Stimulated activated CD8-positive, alpha-beta memory T cell treated with anti-CD3 and anti-CD28 coated beads, Interleukin-4, amount 100 ng/mL, for 1 hour (primary cell): ENCODE measurements at places on chromosomes 16 and 17.

- peak; percentile 10 for DNase-seq
Measured at GRCh38 chr16:56932721-56933619, 1.0 kb downstream of the HERPUD1 start.

DNA sequence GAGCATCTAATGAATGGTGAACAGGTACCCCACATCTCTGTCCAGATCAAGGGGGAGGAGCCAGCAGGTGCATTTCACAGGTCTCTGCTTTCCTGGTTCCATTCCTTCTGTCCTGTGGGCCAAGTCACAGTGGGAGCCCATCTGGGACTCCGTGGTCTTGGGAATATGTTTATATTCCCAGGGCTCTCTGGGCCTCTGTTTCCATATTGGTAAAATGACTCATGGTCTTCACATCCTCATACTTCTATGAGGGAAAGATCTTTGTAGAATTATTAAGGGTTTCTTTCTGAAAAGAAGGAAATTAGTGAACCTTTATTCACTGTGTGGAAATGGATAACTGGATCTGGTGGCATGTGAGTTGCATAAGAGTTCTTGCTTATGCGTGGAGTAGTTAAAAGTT is 6.2 kb downstream of the MYOCD start:
- DNase-seq = no peak

DNA sequence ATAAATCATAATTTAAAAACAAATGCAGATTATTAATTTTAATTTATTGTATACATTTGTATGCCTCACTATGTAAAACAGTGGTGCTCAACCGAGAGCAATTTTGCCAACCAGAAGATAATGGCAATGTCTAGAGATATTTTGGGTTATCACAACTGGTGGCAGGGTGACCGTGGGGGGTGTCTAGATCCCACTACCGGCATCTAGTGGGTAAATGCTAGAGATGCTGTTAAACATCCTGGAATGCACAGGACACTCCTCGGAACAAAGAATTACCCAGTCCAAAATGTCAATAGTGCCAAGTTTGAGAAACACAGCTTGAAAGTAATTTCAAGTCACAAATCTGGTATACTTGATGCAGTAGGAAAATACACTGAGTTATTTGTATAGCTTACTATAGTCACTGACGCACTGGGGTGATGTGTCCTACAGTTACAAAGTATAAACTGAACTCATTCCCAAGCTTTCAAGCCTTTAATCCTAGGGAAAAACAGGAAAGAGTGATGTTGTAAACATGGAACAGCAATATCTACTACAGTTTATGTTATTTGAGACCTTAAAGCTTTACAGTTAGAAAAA is 133.5 kb downstream of the BRIP1 start:
- DNase-seq = no peak

- no peak for DNase-seq
Measured at GRCh38 chr17:51640108-51640622, 379.8 kb downstream of the UTP18 start.

DNA sequence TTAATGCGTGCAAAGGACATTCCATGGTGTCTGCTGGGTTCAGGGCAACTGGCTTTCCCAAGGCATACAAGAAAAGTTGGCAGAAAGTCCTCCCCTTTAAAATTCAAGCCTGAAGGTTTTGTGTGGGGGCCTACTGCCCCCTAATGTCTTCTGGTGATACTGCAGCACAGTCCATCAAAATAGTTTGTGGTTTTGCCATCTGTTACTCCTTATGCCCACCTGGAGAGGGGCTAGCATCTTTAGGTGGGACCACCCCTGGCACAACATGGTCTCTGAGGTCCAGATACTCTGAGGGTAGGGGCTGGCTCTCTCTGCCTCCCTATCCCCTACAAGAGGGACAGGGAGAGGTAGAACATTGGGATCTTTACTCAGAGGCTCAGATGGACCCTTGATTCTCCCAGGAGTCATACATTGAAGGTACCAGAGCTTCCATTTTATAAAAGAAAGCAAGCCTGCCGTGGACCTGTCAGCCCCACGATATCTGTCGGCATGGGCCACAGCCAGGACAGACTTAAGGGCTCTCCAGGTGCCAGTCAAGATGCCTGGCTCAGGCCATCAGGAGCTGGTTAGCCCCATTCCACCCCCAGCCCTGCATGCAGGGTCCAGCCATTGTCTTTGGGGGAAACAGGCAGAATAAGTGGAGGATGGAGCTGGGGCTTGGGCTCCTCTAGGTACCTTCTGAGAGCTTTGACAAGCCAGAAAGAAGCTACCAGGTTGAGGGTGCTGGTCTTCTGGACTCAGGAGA is 6.3 kb downstream of the ESRP2 start:
- DNase-seq = no peak

DNA sequence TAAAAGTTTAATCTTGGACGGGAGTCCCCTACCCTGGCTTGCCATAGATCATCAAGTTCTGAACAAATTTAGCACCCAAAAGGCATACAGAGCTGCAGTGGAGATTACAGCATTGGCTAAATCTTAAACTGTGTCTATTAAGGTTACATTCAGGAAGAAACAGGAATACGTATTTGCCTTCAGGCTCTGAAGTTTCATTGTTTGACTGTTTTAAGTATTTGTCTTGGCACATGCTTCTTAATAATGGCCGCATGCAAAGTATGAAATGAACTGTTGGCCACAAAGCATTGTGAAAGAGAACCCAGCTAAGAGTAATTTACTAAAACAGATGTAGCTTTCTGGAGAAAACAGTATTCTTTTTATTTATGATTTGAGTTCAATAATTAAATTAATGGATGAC is 63.9 kb upstream of the CNEP1R1 start:
- DNase-seq = no peak

DNA sequence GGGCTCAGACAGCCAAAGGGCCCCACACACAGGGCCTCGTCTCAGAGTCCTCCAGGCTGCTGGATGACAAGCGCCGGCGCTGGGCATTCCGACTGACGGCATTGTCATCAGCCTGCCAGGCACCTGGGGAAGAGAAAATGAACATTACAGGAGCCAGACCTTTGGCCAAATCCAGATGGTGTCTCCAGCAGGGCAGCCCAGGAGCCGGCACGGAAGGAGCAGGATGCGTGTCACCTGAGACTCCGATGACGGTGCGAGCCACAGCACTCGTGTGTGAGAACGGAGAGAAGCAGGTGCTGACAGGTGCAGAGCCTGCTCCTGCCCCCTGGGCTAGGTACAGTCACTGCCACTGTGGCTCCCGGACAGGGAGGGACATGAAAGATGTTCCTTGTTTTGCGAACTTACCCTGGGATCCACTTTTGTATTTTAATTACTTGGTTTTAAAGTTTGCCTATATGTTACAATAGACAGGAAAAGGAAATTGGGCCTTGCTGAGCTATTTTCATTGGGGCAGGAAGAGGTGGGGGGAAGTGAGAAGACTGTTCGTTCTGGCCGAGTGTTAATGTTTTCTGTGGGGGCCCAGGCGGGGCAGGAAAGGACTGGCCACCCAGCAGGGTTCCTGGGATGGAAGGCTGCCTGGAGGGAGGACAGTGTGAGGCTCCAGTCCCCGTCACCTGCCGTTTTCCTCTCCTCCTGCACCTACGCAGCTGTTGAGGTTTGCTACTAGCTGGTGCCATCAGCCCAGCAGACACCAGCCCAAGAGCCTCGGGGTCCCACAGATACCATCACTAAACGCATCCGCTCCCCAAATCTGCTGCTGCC is 4.4 kb upstream of the FOXJ1 start:
- peak; percentile 36 for DNase-seq

DNA sequence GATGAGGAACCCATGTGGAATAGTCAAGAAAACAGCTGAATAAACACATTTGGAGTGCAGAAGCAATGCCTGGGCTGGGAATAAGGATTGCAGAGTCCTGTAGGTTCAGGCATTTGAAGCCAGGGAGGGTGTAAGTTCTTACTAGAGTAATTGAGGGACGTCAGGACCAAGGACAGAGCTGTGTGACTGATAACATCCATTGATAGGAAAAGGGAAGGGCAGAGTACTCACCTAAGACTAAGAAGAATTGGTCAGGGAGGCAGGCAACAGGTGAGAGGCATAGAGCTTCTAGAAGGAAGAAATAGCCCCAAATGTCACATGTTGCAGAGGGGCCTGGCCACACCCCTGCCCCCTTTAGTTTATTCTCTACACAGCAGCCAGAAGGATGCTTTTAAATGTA is 79.8 kb upstream of the TMEM132E start:
- no peak for DNase-seq

- DNase-seq = no peak
Measured at GRCh38 chr16:57270221-57271062, 14.0 kb downstream of the PLLP start.

DNA sequence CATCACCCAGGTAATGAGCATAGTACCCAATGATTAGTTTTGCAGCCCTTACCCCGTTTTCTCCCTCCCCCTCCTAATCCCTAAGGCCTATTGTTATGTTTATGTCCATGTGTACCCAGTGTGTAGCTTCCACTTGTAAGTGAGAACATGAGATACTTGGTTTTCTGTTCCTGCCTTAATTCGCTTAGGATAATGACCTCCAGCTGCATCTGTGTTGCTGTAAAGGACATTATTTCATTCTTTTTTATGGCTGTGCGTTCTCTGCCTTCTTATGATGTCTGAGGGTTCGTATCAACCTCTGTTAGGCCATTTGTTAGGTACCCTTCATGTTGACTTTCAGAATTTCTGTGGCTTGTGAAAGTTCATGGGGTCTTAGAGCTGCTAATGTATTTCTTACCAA is 31.0 kb downstream of the CTCF start:
- no peak for DNase-seq

DNA sequence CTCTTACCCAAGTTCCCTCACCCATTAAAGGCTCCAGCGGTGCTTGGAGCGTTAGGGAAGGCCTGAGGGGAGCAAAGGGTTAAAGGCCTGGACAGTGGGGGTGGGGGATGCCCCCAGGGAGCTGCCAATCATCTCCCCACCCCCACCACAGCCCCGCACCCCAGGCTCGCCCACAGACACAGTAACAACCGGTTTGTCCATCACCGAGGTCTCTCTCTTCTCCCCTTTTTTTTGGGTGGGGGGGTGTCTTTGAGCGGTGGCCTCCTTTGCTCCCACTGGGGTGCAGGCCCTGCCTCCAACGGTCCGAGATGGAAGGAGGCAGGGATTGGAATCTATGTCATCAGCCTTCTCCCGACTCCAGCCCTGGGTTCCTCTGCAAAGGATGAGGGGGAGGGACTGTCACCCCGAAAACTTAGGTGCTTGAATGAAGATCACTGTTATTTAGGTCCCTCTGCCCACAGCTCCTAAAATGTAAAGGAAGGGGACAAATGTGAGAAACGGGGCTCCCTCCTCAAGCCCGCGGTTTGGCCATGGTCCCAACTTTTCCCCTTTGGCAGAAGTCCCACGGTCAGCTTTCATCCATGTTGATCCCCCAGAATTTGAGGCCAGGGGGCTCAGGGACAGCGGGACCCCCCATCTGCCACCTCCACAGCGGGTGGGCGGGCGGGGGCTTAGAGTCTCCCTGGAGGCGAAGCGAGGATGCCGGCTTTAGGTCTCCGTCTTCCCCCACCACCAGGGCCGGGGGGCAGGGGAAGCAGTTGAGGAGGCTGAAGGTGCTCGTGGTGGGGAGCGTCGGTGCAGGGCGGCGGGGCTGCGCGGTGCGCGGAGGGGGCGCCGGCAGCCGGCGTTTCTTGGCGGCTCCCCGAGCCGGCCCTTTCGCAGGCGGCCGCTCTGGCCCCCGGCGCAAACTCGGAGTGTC is 1.7 kb downstream of the EPOP start:
- no peak for DNase-seq

DNA sequence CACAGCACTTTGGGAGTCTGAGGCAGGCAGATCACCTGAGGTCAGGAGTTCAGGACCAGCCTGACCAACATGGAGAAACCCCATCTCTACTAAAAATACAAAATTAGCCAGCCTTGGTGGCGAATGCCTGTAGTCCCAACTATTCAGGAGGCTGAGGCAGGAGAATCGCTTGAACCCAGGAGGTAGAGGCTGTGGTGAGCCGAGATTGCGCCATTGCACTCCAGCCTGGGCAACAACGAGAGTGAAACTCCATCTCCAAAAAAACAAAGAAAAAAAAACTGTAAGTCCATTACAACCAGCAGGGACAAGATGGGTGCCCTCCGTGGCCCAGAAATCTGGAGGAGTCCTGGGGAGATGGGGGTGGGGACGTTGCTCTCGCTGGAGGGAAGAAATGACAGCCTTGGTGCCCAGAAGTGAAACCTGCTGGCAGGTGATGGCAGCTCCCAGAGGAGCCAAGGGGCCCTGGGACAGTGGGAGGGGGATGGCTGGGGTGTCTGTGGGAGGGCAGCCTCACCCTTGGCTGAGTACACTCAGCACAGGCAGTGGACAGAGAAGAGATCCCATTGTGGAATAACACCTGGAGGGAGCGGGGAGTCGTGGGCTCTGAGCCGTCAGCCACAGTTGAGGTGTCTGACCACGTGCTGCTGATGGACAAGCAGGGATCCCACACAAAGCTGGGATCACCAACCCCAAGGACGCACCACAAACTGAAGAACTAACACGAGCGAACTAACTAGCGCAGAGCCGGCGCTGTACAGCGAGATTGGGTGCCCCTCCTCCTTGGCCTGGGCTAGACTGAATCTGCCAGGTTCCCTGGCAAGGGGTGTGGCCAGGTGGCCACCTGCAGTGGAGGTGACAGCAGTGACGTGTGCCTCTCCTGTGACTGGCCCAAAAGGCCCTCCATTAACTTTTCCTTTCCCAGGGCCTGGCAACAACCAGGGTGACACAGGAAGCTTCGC is 46.9 kb upstream of the BAHCC1 start:
- DNase-seq = no peak

DNA sequence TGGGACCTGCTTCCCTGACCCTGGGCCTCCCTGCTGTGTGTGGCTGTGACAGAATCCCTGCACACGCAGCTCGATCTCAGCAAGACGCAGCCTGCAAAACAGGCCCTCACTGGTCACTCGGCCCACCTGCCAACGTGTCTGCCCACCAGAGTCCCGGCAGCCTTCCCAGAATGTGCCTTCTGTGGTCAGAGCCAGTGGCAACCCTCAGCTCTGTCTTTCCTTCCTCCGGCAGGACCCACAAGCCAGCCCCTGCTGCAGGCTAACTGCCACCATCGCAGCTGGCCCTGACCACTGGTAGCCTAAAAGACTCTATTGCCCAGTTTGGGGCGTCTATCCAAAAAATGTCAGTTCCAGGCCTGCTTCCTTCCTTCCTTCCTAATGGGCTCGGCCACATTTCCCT is 83.2 kb downstream of the LITAF start:
- no peak for DNase-seq

DNA sequence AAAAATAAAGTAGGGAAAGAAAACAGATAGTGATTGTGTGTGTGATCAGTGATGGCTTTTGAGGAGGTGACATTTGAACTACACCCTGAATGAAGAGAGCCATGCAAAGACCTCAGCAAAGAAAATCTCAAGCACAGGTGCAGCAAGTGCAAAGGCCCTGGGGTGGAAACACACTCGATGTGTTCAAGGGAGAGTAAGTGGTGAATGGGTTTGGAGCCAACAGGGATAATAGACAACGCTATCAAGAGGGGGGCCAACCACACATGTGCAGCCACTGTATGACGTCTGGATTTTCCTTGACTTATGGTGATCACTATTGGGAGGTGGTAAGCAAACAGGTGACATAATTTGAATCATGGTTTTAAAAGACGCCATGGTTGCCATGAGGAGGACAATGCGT is 564.2 kb downstream of the WWOX start:
- DNase-seq = no peak
